ENCODE measurements at places on chromosomes 4 and X. TPM values are rescaled to one million over a fixed set of nuclear protein-coding genes. Genes with fewer than 3 reads are reported as not detected.

Gene AMTN
- total RNA-seq = 1.3 TPM

Gene STOX2
- total RNA-seq = 16.7 TPM

Gene ARX
- not detected for total RNA-seq

Gene USP17L10
- not detected for total RNA-seq
